ENCODE measurements at places on chromosomes 1 and 21.

DNA sequence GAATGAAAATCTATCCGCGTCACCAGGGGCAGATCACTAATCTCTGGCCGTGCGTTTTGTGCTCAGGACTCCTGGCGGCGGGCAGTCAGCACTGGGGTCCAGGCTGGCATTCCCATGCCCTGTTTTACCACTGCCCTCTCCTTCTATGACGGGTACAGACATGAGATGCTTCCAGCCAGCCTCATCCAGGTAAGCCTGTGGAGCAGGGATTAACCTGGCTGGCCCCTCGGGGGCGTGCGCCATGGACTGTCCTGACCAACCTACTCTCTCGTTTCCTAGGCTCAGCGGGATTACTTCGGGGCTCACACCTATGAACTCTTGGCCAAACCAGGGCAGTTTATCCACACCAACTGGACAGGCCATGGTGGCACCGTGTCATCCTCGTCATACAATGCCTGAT, 10.9 kb upstream of the CENPS start:
- DNase-seq = no peak

- no peak for DNase-seq
Measured at GRCh38 chr1:9774712-9775679, 48.8 kb downstream of the CLSTN1 start.

DNA sequence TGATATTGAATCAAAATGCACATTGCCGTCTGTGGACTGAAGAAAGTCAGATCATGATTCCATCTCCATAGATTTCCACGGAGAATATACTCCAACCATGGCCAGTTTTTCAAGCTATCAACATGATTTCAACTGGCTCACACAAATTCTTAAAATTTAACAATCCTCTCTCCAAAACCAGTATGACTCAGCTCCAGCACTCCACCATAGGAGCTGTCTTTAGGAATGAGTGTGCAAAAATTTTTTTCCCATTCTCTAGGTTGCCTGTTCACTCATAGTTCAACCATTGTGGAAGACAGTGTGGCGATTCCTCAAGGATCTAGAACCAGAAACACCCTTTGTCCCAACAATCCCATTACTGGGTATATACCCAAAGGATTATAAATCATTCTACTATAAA, 40.8 kb downstream of the RGL1 start:
- DNase-seq = no peak

- no peak for DNase-seq
Measured at GRCh38 chr1:69985901-69986439, 219.4 kb downstream of the LRRC40 start.

Data from SW 1271 (cell line).